Right hindlimb (tissue), 1 donor: ENCODE measurements at places on chromosomes 3 and 15.

GRCh38 chr3:151445273-151446001, 15.4 kb downstream of the IGSF10 start:
- DNase-seq: no peak

GRCh38 chr3:143068059-143068458, 51.5 kb upstream of the CHST2 start:
- no peak for DNase-seq

DNA sequence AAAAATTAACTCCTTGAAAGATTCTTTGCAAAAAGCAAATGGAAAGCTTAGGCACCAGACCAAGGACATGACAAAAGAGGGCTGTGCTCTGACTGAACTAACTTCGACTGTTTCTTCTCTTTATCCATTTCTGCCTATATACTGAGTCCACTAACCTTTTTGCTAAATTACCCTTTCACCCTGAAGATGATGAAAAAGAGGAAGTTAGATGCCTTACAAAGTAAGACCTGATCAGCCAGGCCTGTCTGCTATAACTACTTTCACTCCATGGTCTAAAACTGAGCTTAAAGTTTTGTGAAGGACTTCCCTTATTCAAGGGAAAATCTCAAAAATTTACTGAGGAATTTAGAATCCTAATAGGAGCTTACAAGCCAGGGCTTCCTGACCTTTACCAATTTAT, 6.2 kb upstream of the IGSF10 start:
- no peak for DNase-seq

DNA sequence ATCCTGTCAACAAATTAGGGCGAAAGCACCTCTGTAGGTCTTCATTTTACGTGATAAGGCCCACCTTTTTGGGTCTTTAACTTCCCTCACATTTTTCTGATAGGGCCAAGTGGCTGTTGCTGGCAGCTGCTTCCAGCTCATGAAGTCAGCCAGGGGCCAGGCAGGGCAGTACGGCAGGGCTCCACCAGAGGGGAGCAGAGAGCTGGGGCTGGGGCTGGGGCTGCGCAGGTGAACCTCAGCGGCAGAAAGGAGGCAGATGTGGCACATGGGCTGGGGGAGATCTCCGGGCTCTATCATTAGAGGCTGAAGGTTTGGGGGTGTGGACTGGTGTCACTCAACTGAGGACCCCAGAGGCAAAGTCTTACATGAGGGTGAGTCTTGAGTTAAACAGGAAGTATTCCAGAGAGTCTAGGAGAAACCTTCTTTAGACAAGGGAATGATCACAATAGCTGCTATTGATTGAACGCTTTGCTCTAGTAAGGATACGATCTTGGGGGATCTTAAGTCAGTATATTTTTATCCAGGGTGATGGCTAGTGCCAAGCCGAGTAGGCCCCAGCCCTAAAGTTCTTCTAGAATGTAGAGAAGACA, 62.8 kb upstream of the MEX3B start:
- DNase-seq: no peak

- no peak for DNase-seq
Measured at GRCh38 chr3:193548406-193548805, 6.3 kb downstream of the ATP13A4 start.
